ENCODE measurements at places on chromosomes 12 and 14. TPM values are rescaled to one million over a fixed set of nuclear protein-coding genes. Genes with fewer than 3 reads are reported as not detected.
A peak's percentile ranks its signal among the peaks of the same experiment; 100 is the strongest.

The PTPRR gene
- not detected for total RNA-seq

The GLIPR1L1 gene
- total RNA-seq: not detected

The CLEC2B gene
- not detected for total RNA-seq

The DPPA3 gene
- total RNA-seq: not detected

The HCAR2 gene
- not detected for total RNA-seq

The EPYC gene
- total RNA-seq: not detected

The PAPLN gene
- 44.3 TPM for total RNA-seq

GRCh38 chr12:570435-570920, 92.8 kb downstream of the NINJ2 start:
- H3K27ac ChIP-seq: peak overlapping the region; percentile 89
- no peaks in the 10 kb centered on the region for H3K27me3 ChIP-seq

DNA sequence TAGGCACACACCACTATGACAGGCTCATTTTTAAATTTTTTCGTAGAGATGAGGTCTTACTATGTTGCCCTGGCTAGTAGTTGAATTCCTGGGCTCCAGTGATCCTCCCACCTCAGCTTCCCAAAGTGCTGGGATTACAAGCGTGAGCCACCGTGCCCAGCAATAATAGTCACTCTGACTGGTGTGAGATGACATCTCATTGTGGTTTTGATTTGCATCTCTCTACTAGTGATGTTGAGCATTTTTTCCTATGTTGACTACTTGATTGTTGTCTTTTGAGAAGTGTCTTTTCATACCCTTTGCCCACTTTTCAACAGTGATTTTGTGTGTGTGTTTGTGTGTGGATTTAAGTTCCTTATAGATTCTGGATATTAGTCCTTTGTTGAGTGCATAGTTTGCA, 26.3 kb downstream of the ATP2A2 start:
- peaks cover 38% of the 10 kb centered on the region for H3K4me1 ChIP-seq
- peaks cover 36% of the 10 kb centered on the region for H3K36me3 ChIP-seq
- H3K27me3 ChIP-seq: no peaks in the 10 kb centered on the region
- no peak for DNase-seq
- H3K4me3 ChIP-seq: no peak overlapping the region
- H3K27ac ChIP-seq: peak overlapping the region; percentile 46

DNA sequence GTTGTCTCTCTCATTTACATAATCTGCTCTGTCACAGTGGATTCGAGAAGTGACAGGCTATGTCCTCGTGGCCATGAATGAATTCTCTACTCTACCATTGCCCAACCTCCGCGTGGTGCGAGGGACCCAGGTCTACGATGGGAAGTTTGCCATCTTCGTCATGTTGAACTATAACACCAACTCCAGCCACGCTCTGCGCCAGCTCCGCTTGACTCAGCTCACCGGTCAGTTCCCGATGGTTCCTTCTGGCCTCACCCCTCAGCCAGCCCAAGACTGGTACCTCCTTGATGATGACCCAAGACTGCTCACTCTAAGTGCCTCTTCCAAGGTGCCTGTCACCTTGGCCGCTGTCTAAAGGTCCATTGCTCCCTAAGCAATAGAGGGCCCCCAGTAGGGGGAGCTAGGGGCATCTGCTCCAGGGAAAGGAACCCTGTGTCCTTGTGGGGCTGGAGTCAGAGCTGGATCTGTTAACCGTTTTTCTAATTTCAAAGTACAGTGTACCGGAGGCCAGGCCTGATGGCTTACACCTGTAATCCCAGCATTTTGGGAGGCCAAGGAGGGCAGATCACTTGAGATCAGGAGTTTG, 5.1 kb downstream of the ERBB3 start:
- H3K4me1 ChIP-seq: no peaks in the 10 kb centered on the region
- no peaks in the 10 kb centered on the region for H3K36me3 ChIP-seq
- no peaks in the 10 kb centered on the region for H3K27me3 ChIP-seq
- no peak overlapping the region for H3K27ac ChIP-seq
- no peak overlapping the region for H3K4me3 ChIP-seq

DNA sequence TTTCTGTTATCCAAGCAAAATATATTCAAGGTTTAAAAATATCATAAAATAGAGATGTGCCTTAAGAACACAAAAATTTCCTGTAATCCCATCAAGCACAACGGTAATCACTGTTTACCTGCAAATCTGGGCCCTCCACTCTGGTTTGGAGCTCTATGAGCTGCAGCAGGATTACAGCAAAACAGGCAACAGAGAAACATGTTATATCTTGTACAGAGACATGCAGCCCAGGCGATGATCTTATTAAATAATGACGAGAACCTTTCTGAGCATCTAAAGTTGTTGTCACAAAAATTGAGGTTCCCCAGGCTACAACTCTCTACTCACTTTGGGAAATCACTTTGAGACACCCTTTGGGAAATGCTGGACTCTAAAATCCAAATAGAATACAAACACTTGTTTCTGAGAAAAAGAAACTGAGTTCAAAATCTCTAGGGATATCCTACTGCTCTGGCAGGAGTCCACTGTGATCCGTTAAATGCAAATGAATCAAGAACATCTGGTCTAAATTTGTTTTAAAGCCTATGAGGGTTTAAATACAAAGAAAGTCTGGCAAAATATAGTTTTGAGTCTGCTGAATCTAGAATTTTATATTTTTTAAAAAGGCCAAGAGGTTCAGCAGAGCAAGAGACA, 36.3 kb downstream of the STON2 start:
- peaks cover 3% of the 10 kb centered on the region for H3K27me3 ChIP-seq
- no peak overlapping the region for H3K27ac ChIP-seq
- no peaks in the 10 kb centered on the region for H3K36me3 ChIP-seq
- no peak for DNase-seq
- H3K4me3 ChIP-seq: no peak overlapping the region

DNA sequence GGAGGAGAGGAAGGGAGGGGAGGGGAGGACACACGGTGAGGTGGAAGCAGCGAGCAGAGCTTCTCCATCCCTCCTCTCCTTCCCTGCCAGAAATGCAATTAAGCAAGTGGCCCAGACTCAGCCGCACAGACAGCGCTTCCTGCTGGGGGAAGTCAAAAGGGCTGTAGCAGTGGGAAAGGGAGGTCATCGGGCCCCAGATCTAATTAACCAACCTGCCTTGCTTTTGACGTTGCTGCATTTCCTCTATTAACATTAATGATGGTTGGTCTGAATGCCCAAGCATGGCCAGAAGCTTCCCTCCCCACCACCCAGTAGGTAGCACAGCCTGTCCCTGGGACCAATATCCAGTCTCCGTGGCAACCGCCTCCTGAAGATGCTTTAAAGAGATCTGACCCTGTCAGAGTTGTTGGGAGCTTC, 4.6 kb upstream of the NGB start:
- H3K27ac ChIP-seq: no peak overlapping the region
- peaks cover 20% of the 10 kb centered on the region for H3K36me3 ChIP-seq
- peaks cover 16% of the 10 kb centered on the region for H3K27me3 ChIP-seq
- no peak for DNase-seq
- H3K4me3 ChIP-seq: no peak overlapping the region
- no peaks in the 10 kb centered on the region for H3K4me1 ChIP-seq

- no peaks in the 10 kb centered on the region for H3K4me1 ChIP-seq
- no peak overlapping the region for H3K27ac ChIP-seq
- no peaks in the 10 kb centered on the region for H3K27me3 ChIP-seq
- H3K4me3 ChIP-seq: no peak overlapping the region
- peaks cover 3% of the 10 kb centered on the region for H3K36me3 ChIP-seq
- DNase-seq: no peak
Observed at GRCh38 chr14:99781091-99781490, 12.1 kb upstream of the EML1 start.

GRCh38 chr12:66296176-66296683, 6.1 kb upstream of the HELB start:
- H3K27me3 ChIP-seq: peaks cover 67% of the 10 kb centered on the region
- H3K36me3 ChIP-seq: peaks cover 1% of the 10 kb centered on the region
- no peak overlapping the region for H3K27ac ChIP-seq
- H3K4me1 ChIP-seq: peaks cover 5% of the 10 kb centered on the region

GRCh38 chr14:75125617-75126016, 1.2 kb downstream of the NEK9 start:
- H3K27ac ChIP-seq: peak overlapping the region; percentile 99
- peaks cover 35% of the 10 kb centered on the region for H3K4me1 ChIP-seq
- no peaks in the 10 kb centered on the region for H3K27me3 ChIP-seq
- peak overlapping the region; percentile 93 for H3K4me3 ChIP-seq

- peaks cover 13% of the 10 kb centered on the region for H3K4me1 ChIP-seq
- no peak for DNase-seq
- no peak overlapping the region for H3K4me3 ChIP-seq
- no peak overlapping the region for H3K27ac ChIP-seq
- peaks cover 14% of the 10 kb centered on the region for H3K27me3 ChIP-seq
Observed at GRCh38 chr12:55703288-55703687, 4.4 kb downstream of the ITGA7 start.

- H3K36me3 ChIP-seq: no peaks in the 10 kb centered on the region
- H3K4me1 ChIP-seq: peaks cover 33% of the 10 kb centered on the region
- no peak overlapping the region for H3K4me3 ChIP-seq
- DNase-seq: no peak
Observed at GRCh38 chr12:66627270-66627987, 51.4 kb downstream of the GRIP1 start.

GRCh38 chr12:21248679-21249078, 86.0 kb downstream of the SLCO1A2 start:
- H3K27me3 ChIP-seq: peaks cover 26% of the 10 kb centered on the region
- H3K4me1 ChIP-seq: no peaks in the 10 kb centered on the region
- H3K27ac ChIP-seq: no peak overlapping the region
- no peak for DNase-seq
- H3K36me3 ChIP-seq: no peaks in the 10 kb centered on the region
- H3K4me3 ChIP-seq: no peak overlapping the region

DNA sequence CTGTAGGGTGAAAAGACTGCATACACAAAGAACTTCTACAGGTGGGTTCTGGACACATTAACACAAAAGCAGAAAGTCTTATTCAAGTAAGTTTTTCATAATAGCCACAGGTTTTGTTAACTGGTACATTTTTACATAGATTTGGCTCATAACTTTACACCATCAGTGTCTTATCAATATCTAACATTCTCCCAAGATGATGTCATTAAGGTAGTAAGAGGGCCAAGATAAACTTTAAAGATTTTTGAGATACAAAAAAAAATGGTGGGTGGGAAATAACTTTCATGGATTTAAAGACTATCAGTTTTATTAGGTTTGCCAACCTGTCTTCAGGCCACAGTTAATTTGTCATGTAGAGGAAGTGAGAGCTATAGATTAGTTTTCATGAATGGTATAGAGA, 1.7 kb downstream of the SUPT16H start:
- peaks cover 12% of the 10 kb centered on the region for H3K36me3 ChIP-seq
- peak overlapping the region; percentile 98 for H3K4me3 ChIP-seq
- no peaks in the 10 kb centered on the region for H3K27me3 ChIP-seq
- H3K27ac ChIP-seq: peak overlapping the region; percentile 100

DNA sequence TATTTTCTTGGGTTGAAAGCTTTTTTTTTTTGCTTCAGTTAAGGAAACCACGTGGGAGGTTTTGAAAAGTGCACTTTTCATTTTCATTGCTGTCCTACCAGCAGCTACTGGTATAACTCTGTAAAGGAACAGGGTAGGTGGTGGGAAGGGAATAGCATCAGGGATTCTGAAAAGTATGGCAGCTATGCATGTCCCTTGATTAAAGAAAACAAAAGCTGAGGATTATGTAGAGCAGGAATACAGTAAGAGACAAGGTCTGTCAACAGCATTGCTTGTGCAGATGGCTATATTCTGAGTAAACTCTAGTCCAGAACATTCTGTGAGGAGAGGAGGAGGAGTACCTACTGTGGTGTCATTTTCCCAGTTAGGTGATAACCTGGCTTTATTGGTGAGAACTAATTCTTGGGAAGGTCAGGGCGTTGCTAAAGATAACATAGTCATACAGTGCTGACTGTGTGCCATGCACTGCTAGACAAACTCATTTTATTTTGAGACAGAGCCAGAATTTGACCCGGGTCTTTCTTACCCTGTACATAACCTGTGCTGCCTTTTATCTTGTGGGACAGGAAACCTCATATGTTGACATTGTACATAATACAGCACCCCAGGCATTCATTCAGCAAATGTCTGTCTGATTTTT, 80.3 kb upstream of the TRAF3 start:
- H3K4me1 ChIP-seq: peaks cover 44% of the 10 kb centered on the region
- H3K4me3 ChIP-seq: no peak overlapping the region
- peak overlapping the region; percentile 11 for H3K27ac ChIP-seq
- H3K27me3 ChIP-seq: no peaks in the 10 kb centered on the region

GRCh38 chr12:103882861-103883596, 42.0 kb upstream of the NT5DC3 start:
- DNase-seq: no peak
- H3K36me3 ChIP-seq: no peaks in the 10 kb centered on the region
- H3K27me3 ChIP-seq: no peaks in the 10 kb centered on the region
- no peak overlapping the region for H3K4me3 ChIP-seq
- H3K4me1 ChIP-seq: peaks cover 15% of the 10 kb centered on the region
- no peak overlapping the region for H3K27ac ChIP-seq

- H3K4me3 ChIP-seq: no peak overlapping the region
- no peaks in the 10 kb centered on the region for H3K36me3 ChIP-seq
- no peaks in the 10 kb centered on the region for H3K27me3 ChIP-seq
Observed at GRCh38 chr12:6376079-6376869, 911 bp upstream of the SCNN1A start.

DNA sequence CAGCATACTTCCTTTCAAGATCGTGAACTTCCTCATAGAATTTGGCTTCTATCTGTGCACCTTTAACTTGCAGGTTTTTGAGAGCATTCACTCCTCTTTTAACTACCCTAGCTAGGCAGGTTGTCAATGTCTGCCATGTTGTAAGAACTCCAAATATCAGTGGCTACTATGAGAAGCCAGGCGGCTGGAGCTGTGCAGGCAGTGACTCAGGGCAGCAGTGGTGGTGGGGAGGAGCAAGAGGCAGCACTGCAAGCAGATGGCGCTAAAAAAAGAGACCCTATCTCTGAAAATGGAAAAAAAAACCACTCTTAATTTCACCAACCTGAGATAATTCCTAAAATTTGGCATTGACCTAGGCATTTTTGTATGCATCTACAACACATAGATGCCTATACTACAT, 28.5 kb downstream of the YARS2 start:
- peaks cover 41% of the 10 kb centered on the region for H3K36me3 ChIP-seq
- H3K4me1 ChIP-seq: no peaks in the 10 kb centered on the region
- no peak for DNase-seq

GRCh38 chr12:93323625-93324329, 53.9 kb upstream of the NUDT4 start:
- no peaks in the 10 kb centered on the region for H3K36me3 ChIP-seq
- H3K27me3 ChIP-seq: no peaks in the 10 kb centered on the region
- H3K4me1 ChIP-seq: peaks cover 12% of the 10 kb centered on the region
